ENCODE measurements at places on chromosomes 16 and 17. TPM values are rescaled to one million over a fixed set of nuclear protein-coding genes. Genes with fewer than 3 reads are reported as not detected.
A peak's percentile ranks its signal among the peaks of the same experiment; 100 is the strongest.

GRCh38 chr17:45376171-45377005 lies 56.3 kb downstream of the ARHGAP27 start:
- no peak for DNase-seq

DNA sequence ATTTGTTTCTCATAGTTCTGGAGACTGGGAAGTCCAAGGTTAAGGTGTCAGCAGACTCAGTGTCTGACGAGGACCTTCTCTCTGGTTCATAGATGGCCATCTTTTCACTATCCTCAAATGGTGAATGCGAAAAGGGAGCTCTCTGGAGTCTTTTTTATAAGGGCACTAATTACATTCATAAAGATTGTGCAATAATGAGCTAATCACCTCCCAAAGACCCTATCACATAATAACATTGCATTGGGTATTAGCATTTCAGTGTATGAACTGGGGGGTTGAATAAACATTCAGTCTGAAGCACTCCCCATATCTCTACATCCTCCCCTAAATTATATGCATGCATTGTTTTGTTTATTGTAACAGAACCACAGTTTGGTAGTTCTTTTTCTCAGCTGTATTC lies 1086.5 kb downstream of the CDH11 start:
- no peak for DNase-seq

GRCh38 chr17:37295888-37296287 lies 79.9 kb upstream of the C17orf78 start:
- DNase-seq: no peak

DNA sequence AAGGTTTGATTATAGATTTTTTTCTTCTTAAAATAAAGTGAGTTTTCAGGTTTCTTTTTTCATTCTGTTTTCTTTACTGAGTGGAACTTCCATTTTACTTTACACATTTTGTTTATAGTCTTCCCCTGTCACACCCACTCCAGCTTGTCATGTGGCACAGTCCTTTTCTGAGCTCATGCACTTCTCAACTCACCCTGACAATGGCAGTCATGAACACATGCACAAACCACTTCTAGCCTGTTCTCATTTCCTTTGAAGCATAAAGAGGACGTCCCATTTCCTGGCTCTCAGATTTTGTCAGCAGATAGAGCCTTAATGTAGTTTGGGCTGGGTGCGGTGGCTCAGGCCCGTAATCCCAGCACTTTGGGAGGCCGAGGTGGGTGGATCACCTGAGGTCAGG lies 168.0 kb downstream of the AHSP start:
- DNase-seq: no peak

DNA sequence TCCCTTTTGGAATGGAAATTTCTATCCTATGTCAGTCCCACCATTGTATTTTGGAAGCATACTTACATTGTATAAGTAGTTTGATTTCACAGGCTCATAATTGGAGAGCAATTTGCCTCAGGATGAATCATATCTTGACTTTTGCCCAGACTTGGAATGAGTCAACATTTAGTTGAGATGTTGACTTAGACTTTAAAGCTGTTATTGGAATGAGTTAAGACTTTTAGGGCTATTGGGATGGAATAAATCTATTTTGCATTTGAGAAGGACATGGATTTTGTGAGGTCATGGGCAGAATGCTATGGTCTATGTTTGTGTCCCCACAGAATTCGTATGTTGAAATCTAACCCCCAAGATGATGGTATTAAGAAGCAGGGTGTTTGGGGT lies 12.2 kb upstream of the ZNF594 start:
- DNase-seq: peak; percentile 20

- no peak for DNase-seq
Measured at GRCh38 chr17:67613961-67614360, 103.8 kb upstream of the NOL11 start.

GRCh38 chr17:56881685-56882295 lies 32.1 kb downstream of the TRIM25 start:
- DNase-seq: no peak

DNA sequence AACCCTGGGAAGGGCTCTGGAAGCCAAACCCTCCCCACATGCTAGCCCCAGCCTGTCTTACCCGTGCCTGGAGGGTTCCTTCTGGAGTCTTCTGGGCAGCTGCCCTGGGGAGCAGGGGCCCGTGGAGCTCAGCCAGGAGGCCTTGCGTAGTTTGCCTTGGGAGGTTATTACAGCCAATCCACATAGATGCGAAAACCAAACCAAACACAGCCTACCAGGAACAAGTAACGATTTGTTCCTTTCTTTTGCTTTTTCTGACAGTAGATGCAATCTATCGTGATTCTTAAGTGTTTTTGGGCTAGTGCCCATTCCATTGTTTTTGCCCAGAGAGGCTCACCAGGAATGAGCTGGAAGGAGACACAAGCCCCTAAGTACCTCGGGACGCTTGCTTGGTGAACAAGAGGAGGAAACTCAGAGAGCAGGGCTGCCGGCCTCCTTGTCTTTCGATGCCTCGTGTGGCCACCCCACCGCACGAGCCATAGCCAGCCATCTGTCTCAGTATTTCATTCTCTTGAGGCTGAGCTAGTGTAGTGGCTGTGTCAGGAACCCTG lies 102.7 kb upstream of the NOL11 start:
- DNase-seq: no peak

- no peak for DNase-seq
Measured at GRCh38 chr16:11398136-11398535, 52.9 kb downstream of the RMI2 start.

GRCh38 chr16:48905632-48906505 lies 295.9 kb upstream of the N4BP1 start:
- no peak for DNase-seq

- DNase-seq: no peak
Measured at GRCh38 chr16:89080196-89080853, 13.3 kb upstream of the ACSF3 start.

GRCh38 chr17:7846765-7847661 lies 7.9 kb upstream of the TMEM88 start:
- no peak for DNase-seq

GRCh38 chr17:44879376-44879775 lies 19.9 kb downstream of the EFTUD2 start:
- no peak for DNase-seq

GRCh38 chr17:77966476-77966875 lies 8.0 kb downstream of the TNRC6C start:
- no peak for DNase-seq

DNA sequence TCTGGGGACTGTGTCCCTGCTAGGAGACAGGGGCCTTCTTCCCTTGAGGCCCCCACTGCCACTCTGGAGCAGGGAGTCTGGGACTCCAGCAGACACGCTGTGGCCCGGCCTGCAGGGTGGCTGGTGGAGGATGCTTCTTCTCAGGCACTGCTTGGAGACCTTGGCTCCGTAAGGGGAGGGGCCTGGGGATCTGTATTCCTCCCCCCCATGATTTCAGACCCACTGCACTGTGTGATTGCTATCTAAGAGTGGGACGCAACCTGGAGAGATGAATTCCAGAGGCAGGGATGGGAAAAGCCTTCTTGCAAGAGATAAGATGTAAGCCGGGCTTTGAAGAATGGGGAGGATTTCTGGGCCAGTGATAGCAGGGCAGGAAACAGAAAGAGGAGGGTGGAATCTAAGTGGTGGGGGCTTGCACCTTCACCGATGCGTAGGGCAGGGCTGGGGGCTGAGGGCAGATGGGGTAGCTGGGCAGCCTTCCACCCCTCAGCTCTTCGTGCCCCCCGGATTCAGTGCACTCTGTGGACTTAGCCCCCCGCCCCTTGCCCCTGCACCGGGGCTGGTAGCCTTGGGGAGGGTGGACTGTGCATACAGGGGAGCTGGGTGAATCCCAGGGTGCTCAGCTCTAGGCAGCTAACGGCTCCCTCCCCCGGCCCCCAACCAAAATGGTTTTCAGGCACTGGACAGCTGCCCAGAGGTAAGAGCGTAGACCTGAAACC lies 5.2 kb upstream of the GSE1 start:
- no peak for DNase-seq

DNA sequence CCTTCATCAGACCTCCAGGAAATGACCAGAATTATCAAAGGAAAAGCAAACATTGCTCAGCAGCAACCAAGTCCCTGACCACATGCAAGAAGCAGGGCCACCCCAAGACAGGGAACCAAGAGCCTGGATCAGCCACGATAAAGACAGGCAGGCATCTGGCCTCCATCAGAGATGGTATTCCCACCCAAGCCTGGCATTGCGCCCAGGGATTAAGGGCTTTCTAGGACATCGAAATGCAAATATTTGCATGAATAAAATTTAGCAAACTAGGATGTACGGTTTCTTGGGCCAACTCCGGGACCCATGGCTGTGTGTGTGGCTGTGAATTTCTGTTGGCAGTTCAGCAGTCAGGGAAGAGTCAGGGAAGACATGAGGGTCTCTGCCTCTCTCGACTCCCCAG lies 241.4 kb upstream of the DYNLRB2 start:
- DNase-seq: no peak

DNA sequence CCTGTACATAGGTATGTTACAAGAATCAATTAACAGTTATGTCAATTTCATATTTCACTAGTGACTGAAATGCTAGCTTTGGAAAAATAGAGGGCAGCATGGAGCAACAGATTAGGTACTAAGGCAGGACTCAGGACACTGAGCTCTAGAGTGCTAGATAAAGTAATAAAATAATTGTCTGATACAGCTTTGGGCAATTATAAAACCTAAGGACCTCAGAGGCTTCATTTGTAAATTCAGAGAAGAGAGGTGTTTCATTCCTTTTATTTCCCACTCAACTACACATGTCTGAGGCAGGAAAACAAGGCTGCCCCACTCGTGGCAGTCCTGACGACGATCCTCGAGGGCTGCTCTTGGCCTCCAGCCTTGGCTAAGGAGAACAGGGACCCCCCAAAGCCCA lies 81.5 kb downstream of the CA4 start:
- no peak for DNase-seq

DNA sequence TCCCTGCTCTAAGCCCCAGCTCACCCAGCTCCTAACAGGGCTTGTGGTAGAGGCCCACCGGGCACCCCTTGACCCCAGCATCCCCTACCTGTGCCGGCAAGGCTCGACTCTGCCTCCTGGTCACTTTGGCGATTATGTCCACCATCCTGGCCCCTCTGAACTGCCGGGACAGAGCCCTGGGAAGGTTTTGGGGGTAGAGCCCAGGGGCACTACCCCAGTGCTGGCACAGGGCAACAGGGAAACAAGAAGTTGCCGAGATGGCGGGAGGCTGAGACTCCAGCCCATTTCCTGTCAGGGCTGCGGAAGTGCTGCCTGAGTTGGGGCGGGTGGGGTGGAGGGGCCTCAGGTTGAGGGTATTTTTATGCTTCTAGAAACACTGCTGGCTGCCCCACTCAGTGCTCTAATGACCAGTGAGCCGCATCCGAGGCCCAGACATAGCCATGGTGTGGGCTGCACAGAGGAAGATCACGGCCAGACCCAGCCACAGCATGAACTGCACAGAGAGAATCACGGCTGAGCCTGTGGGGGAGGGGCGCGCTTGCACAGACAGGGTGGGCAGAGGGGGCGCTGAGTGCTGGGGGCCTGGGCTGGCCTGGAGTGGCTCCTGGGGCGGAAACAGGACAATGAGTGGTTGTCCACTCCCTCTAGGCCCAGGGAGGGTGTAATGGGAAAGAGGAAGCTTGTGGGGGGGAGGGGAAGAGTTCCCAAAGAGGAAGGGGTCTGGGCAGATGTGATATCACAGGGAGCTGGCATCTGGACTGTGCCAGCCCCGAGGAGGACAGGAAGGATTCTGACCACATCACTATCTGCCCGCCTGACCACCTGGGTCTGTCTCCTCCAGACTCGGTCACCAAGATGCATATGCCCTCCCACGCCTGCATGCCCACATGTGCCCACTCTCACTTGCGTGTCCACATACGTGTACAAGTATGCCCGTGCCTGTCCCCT lies 22.3 kb downstream of the ARHGAP27 start:
- no peak for DNase-seq

DNA sequence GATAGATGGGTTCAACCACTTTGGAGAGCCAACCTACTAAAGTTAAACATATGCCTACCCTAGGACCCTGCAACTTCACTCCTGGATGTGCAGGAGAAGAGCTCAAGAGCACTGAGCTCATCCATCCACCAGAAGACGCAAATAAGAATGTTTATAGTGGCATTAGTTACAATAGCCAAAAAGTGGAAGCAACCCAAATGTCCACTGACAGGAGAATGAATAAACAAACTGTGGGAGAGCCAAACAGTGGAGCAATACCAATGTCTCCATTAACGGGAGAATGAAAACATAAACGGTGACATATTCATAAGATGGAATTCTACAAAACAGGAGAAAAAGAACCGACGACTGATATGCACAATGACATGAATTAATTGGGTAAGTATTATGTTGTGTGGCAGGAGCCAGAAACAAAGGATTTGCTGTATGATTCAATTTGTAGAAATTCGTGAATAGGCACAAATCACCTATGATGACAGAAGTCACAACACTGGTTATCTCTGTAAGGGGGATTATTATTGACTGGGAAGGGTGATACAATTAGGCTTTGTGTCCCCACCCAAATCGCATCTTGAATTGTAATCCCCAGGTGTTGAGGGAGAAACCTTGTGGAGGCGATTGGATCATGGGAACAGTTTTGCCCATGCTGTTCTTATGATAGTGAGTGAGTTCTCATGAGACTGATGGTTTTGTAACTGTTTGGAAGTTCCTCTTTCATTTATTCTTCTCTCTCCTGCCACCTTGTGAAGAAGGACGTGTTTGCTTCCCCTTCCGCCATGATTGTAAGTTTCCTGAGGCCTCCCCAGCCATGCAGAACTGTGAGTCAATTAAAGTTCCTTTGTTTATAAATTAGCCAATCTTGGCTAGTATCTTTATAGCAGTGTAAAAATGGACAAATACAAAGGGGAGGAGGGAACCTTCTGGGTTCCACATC lies 57.9 kb upstream of the PLCG2 start:
- no peak for DNase-seq

- no peak for DNase-seq
Measured at GRCh38 chr17:48021934-48022333, 15.7 kb downstream of the COPZ2 start.

Gene KRT16
- polyA plus RNA-seq: not detected

Gene RHBDL1
- polyA plus RNA-seq: 1.7 TPM

Gene FBXW10B
- 0.97 TPM for polyA plus RNA-seq

Gene TM4SF5
- polyA plus RNA-seq: not detected

Gene HSF4
- 0.82 TPM for polyA plus RNA-seq

Gene CD300H
- not detected for polyA plus RNA-seq

Gene SDR42E2
- polyA plus RNA-seq: not detected

All from AG04450 (cell line).